Activated CD4-positive, alpha-beta memory T cell treated with anti-CD3 and anti-CD28 coated beads, Interleukin-2, amount 10 ng/mL, durations not matched to agents 7 days and 5 days (primary cell): ENCODE measurements at places on chromosomes 7 and 10. TPM values are rescaled to one million over a fixed set of nuclear protein-coding genes. Genes with fewer than 3 reads are reported as not detected.
A peak's percentile ranks its signal among the peaks of the same experiment; 100 is the strongest.

CLCN1 gene
- not detected for total RNA-seq

PDAP1 gene
- total RNA-seq = 103 TPM

GRCh38 chr7:29105752-29106668 is 40.3 kb downstream of the CPVL start:
- peak; percentile 24 for DNase-seq

- no peak for DNase-seq
Observed at GRCh38 chr10:124013916-124014315, 79.5 kb downstream of the CHST15 start.

DNA sequence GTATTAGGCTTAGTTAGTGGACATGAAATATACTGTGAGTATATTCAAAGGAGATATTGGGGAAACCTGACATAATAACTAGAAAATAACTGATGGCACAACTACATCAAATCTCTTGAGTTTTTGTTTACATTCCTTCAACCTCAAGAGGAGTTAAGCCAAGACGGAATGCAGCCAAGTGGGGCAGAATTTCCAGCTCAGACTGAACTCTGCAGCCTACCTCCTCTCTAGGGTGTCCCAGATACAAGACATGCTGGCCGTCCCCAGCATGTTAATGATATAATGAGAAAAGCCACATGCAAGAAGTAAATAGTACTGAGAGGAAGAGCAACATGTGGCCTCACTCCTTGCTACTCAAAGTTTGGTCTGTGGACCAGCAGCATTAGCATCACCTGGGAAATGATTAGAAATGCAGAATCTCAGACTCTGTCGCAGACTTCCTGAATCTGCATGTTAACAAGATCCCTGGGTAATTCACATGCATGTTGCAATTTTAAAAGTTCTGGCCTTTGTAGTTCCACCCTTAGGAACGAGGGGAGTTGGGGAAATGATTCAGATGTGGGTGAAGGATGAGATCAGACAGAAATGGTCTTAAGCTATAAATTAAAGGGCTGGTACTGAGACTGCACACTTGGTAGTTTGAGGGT is 118.4 kb upstream of the CACUL1 start:
- no peak for DNase-seq

DNA sequence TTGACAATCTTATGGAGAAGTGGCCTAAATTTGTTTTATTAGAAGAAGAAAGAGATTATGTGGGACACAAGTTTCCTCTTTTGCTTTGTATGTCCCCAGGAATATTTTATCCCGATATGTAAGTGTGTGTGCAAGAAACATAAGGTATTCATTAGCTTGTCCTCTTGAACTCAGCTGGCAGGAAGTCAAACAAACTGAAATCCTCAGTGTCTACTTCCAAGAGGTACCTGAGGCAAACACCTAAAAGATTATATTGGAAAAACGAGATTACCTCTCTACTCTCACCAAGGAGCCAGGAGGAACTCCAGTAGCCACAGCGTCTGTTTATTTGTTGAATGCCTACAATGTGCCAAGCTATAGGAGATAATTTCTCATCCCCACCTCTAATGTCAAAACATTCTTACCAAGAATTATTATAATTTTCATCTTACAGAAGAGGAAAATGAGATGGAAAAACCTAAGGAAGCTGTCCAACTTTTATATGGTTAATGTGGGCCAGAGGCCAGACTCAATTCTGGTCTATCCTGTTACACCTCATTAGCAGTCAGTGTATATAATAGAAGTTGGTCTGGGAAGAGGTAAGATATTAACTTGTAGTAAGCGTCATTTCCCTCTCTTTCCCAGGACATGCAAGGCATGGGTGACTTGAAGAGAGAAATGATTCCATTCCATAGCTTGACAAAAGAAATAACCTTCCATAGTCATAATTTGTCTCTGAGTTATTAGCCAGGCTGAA is 692.7 kb downstream of the MAGI2 start:
- DNase-seq = no peak

DNA sequence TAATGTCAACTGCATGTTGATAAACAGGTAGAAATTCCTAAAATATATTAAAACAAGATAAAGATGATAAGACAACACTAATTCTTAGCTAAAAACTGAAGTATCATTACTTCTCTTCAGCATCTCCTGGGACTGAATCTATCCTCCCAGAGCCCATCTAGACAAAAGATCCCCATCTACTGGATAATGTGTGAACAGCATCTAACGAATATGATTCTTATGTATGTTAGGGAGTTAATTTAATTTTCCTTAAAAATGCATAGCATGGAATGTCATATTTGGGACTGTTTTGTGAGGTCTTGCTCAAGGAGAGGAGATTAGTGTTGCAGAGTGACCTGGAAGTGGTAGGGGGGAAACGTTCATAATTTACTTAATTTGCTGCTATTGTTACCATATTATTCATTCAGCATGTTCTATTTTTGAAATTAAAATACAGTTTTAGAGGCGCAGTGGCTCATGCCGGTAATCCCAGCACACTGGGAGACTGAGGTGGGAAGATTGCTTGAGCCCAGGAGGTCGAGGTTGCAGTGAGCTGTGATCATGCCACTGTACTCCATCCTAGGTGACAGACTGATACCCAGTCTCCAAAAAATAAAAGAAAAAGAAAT is 305.1 kb upstream of the CSTF2T start:
- no peak for DNase-seq

- no peak for DNase-seq
Observed at GRCh38 chr7:139559364-139560105, 36.0 kb downstream of the CLEC2L start.

GRCh38 chr7:55174856-55175255 is 156.0 kb downstream of the EGFR start:
- DNase-seq = no peak

GDF10 gene
- total RNA-seq = not detected

BTBD16 gene
- total RNA-seq = not detected

DNA sequence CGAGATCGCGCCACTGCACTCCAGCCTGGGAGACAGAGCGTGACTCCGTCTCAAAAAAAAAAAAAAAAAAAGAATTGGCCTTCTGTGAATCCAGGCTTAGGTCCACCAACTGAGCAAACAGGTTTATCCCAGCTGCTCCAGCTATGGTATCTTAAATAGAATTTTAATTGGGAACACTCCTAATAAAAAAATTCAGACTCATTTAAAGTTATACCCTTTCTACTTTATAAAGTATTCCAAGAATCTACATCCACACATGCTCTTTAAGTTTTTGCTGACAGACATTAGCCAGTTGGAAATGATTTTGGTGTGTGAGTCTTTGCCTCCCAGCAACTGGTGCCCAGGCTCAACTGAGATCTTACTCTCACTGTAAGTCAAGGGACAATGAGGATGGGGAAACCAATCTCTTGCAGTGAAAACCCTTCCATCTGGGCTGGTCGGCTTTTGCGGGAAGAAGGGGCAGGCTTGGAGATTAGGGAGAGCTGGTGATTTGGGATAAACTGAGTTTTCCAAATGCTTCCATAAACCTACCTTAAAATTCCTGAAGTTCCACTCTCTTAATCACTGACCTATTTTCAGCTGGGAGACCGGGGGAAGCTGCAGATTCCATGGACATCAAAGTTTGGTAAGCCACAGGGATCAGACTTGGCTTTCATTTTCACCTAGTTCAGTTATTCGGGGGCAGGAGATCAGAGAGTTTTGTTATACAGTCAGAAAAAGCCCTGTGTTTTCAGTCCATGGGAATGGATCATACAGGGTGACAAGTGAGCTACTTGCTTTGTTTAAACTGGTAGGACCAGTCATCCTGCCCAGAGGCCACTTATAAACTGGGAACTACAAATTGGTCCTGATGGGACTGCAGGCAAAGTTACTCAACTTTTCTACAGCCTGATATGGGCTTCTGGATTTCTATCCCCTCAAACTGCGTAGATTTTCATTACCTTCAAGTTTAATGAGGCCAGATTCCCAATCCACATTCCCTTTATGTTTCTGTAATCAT is 89.3 kb upstream of the ZNF746 start:
- no peak for DNase-seq

DNA sequence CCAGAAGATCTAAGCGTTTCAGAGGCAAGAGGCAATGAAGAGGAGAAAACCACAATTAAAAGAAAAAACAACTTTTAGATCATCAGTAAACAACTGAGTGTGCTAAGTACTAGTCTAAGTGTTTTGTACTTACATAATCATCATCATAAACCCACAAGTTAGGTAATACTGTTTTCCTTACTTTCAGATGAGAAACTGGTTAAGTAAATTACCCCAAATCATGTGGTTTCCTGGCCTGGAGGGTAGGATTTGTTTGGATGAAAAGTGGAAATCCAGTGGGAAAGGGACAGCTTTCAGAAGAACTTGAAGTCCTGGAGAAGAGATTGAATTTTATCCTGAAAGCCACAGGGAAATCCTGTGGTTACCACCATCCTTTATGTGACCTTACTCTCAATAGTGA is 463.3 kb downstream of the LRMDA start:
- DNase-seq = no peak

DNA sequence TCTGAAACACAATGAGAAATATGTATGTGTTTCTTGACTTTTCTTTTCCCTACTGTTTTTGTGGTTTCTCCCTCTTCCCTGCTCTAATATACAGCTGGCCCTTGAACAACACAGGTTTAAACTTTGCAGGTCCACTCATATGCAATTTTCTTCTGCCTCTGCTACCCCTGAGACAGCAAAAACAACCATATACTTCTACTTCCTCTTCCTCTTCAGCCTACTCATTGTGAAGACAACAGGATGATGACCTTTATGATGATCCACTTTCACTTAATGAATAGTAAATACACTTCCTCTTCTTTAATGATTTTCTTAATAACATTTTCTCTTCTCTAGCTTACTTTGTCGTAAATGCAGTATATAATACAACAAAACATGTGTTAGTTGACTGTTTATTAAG is 35.0 kb upstream of the DGKB start:
- no peak for DNase-seq

- no peak for DNase-seq
Observed at GRCh38 chr10:49357910-49358309, 38.0 kb downstream of the DRGX start.

DNA sequence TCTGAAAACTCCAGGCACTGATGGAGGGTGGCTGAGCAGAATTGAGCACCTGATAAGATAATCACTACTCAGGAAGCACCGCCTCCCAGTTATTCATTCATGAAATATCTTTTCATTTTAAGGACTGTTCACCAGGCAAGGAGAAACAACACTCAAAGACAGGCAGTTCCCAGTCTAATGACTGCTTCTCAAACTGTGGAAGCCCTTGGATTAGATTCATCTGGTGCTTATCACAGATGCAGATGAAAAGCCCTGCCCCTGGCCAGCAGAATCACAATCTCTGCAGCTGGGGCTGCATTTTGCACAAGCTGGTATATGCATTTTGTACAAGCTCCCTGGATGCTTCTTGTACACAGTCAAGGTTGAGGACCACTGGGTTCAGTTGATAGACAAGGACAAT is 109.7 kb downstream of the ELMO1 start:
- no peak for DNase-seq

DNA sequence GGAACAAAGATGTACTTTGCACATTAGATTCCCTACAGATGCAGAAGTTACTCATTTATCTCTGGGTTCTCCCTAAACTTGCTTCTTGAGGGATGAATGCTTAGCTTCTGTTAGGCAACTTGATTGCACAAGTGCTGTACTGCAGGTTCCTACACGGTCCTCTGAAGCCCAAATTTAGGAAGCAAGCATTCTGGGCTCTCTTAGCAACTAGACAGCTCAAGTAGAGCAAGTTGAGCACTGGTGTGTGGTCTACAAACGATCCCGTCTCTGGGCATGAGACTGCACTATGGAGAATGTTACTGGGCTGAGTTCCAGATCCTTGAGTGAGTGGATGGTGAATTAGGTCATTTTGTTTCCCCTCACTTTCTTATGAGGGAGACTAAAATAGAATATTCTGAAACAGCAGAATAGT is 14.3 kb downstream of the SEMA3D start:
- no peak for DNase-seq

GRCh38 chr10:4826792-4827324 is 851 bp downstream of the AKR1E2 start:
- DNase-seq = no peak

RASA4 gene
- total RNA-seq = 26.6 TPM

DNA sequence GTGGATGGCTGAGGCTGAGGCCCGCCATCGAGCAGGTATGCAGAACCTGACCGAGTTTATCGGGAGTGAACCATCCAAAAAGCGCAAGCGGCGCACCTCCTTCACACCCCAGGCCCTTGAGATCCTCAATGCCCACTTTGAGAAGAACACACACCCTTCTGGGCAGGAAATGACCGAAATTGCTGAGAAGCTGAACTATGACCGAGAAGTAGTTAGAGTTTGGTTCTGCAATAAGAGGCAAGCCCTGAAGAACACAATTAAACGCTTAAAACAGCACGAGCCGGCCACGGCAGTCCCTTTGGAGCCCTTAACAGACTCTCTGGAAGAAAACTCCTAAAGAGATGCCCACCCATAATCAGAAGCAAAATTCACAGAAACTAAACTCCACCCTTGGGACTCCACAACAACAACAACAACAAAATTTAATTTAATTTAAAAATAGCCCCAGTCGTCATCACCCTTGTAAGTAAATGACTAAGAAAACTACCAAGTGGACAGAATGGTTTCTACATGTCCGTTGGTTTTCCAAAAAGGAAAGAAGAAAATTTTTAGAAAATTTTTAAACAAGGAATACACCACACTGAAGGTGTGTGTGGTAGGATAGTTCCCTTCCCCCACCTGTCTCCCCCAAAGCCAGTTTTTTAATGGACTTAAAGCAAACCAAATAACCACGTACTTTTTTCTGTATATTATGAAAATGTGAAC is 101.7 kb upstream of the YAE1 start:
- DNase-seq = no peak

DNA sequence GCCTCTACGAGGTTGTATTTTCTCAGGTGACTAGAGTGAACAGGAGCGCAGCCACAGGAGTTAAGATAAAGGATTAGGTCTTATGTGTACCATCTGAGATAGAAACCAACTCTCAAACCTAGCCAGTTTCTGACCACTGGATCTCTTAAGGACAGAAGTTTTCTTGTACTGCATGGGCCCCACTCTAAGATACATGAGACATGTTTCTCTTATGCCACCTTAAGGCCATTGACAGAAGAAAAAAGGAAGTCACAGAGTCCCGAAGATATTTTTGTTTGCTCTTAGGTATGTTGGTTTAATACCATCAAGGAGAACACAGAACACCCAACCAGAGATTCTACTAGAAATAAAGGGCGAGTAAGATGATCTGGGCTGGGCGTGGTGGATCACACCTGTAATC is 335.8 kb downstream of the FRMD4A start:
- DNase-seq = no peak

- no peak for DNase-seq
Observed at GRCh38 chr7:115113776-115114175, 191.9 kb downstream of the MDFIC start.

GALNT17 gene
- total RNA-seq = not detected

- DNase-seq = no peak
Observed at GRCh38 chr7:127888411-127888810, 142.8 kb downstream of the LRRC4 start.
